Progenitor cell of endocrine pancreas (in vitro differentiated cells): ENCODE measurements at places on chromosomes 6 and 20. TPM values are rescaled to one million over a fixed set of nuclear protein-coding genes. Genes with fewer than 3 reads are reported as not detected.

PHACTR2 gene
- total RNA-seq: 53.7 and 55.2 TPM in 2 replicates

LIN28B gene
- total RNA-seq: 35.2 and 38.8 TPM in 2 replicates

ZNF165 gene
- total RNA-seq: 9.7 TPM in 2 replicates

TTLL9 gene
- 2.4 TPM in 2 replicates for total RNA-seq

SGK2 gene
- 8.7 and 8.9 TPM in 2 replicates for total RNA-seq

ATXN1 gene
- 35.8 and 37.5 TPM in 2 replicates for total RNA-seq

TCP11 gene
- not detected in 2 replicates for total RNA-seq

PRND gene
- total RNA-seq: not detected in 2 replicates

ESR1 gene
- total RNA-seq: not detected in 2 replicates

FHL5 gene
- not detected in 2 replicates for total RNA-seq

MOG gene
- not detected in 2 replicates for total RNA-seq

FAM83C gene
- not detected in 2 replicates for total RNA-seq

ASIP gene
- total RNA-seq: not detected in 2 replicates

HLA-DMB gene
- 1.1 and 1.8 TPM in 2 replicates for total RNA-seq

PARD6B gene
- total RNA-seq: 29.7 and 32.9 TPM in 2 replicates

MAP7 gene
- total RNA-seq: 90.3 and 101 TPM in 2 replicates

BPIFA1 gene
- total RNA-seq: not detected in 2 replicates

ORC3 gene
- total RNA-seq: 30.1 and 31.6 TPM in 2 replicates

WFDC12 gene
- not detected in 2 replicates for total RNA-seq

KHDRBS2 gene
- 9.7 and 11.3 TPM in 2 replicates for total RNA-seq

PACRG gene
- total RNA-seq: 2.4 TPM in 2 replicates

CFAP61 gene
- total RNA-seq: 2.2 and 2.6 TPM in 2 replicates

NRSN2 gene
- total RNA-seq: 28.9 and 33.0 TPM in 2 replicates

C20orf141 gene
- not detected in 2 replicates for total RNA-seq

STX11 gene
- total RNA-seq: not detected in 2 replicates

SLC17A4 gene
- 3.6 and 5.3 TPM in 2 replicates for total RNA-seq

DACT2 gene
- 30.5 and 33.2 TPM in 2 replicates for total RNA-seq

PI3 gene
- not detected in 2 replicates for total RNA-seq

EFCAB8 gene
- 0.29 and 0.91 TPM in 2 replicates for total RNA-seq

PHACTR1 gene
- 8.6 and 8.7 TPM in 2 replicates for total RNA-seq

BMP6 gene
- 2.5 and 3.4 TPM in 2 replicates for total RNA-seq

MATN4 gene
- total RNA-seq: 0.20 TPM in 1 of 2 replicates, not detected in the other

SLC29A1 gene
- total RNA-seq: 24.1 and 26.2 TPM in 2 replicates

CST2 gene
- not detected in 2 replicates for total RNA-seq

FUT9 gene
- total RNA-seq: 1.5 and 1.6 TPM in 2 replicates
